Activated CD4-positive, alpha-beta memory T cell treated with anti-CD3 and anti-CD28 coated beads for 36 hours (primary cell): ENCODE measurements at places on chromosomes 3 and 15.

DNA sequence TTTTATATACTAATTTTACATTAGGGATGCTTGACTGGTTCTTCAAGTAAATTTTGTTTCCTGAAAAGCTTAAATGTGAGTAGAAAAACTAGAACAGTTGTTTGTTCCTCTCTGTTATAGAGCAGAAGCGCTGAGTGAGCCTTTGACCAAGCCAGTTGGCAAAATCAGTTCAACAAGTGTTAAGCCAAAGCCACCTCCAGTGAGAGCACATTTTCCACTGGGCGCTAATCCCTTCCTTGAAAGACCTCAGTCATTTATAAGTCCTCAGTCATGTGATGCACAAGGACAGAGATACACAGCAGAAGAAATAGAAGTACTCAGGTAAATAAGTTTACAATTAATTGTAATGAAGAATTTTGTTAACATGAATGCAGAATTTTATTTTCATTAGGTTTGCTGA, 14.6 kb downstream of the CAPN7 start:
- DNase-seq, result no peak

DNA sequence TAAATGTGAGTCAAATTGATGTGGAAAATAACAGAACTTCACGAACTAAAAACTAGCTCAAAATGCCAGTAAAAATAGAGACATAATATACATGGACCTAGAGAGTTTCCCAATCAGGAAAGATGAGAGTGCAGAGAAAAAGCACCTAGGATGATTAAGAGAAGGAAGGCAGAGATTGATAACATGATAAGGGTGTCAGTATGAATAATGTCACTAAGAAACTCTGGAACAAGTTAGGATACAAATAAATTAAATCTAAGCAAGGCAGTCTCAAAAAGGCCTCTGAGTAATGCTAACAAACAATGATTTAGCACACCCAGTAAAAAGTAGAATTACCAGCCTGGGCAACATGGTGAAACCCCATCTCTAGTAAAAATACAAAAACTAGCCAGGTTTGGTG, 304.7 kb upstream of the DPPA4 start:
- DNase-seq, result no peak

DNA sequence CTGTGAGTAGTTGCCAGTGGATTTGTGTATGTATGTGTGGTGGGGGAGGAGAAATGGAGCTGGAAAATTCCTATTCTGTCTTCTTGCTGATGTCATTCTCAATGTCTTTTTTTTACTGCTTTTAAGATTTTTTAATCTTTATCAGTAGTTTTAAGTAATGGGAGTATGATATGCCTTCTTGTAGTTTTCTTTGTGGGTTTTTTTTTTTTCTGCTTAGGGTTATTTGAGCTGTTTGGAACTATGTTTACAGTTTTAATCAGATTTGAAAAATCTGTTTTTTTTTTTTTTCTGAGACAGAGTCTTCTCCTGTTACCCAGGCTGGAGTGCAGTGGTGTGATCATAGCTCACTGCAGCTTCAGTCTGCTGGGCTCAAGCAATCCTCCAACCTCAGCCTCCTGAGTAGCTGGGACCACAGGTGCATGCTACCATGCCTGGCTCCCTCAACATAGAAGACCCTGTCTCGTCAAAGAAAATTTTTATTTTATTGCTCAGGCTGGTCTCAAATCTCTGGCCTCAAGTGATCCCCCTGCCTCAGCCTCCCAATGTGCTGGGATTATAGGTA, 37.1 kb downstream of the RPL39L start:
- no peak for DNase-seq

DNA sequence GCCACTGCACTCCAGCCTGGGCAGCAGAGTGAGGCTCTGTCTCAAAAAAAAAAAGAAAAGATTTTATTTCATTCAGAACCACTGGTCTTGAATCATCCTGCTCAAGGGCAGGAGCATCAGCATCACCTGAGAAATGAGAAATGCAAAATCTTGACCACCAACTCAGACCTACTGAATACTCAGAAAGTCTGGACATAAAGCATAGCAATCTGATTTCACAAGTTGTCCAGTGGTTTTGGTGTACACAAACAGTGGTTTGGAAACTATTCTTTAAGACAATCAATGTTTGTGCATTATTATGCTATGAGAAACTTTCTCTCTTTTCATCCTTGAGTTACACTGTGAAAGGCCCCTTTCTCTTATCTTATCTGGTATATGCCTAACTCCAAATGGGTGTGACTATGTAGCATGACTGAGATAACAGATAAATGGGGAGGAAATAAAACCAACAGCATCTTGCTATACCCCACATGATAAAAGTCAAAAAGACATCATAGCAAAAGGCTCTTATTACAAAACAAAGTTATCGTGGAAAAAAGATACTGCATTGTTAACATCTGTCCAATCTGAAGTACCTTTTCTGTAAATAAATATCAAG, 174.2 kb upstream of the STT3B start:
- no peak for DNase-seq

- no peak for DNase-seq
Measured at GRCh38 chr3:167783781-167784180, 48.3 kb downstream of the SERPINI1 start.
